K562 (cell line): ENCODE measurements at places on chromosomes 3 and 15. TPM values are rescaled to one million over a fixed set of nuclear protein-coding genes. Genes with fewer than 3 reads are reported as not detected.

GPR27 gene
- polyA plus RNA-seq, result not detected in 2 replicates

CPN2 gene
- polyA plus RNA-seq, result not detected in 2 replicates

GRCh38 chr3:47573190-47574172 lies 5.2 kb downstream of the CSPG5 start:
- no peak for DNase-seq

- DNase-seq, result no peak
These were observed 472.2 kb downstream of the MCTP2 start for GRCh38 chr15:94703596-94703995.

GRCh38 chr15:100958326-100959065 lies 39.3 kb downstream of the LRRK1 start:
- DNase-seq, result no peak
